Right ventricle myocardium inferior (tissue), 1 donor: ENCODE measurements at places on chromosomes 4 and X. TPM values are rescaled to one million over a fixed set of nuclear protein-coding genes. Genes with fewer than 3 reads are reported as not detected.

The RAB39B gene
- 0.22 TPM for total RNA-seq

The NEUROG2 gene
- not detected for total RNA-seq

The BCLAF3 gene
- total RNA-seq = 5.5 TPM

The PDGFRA gene
- total RNA-seq = 38.5 TPM

DNA sequence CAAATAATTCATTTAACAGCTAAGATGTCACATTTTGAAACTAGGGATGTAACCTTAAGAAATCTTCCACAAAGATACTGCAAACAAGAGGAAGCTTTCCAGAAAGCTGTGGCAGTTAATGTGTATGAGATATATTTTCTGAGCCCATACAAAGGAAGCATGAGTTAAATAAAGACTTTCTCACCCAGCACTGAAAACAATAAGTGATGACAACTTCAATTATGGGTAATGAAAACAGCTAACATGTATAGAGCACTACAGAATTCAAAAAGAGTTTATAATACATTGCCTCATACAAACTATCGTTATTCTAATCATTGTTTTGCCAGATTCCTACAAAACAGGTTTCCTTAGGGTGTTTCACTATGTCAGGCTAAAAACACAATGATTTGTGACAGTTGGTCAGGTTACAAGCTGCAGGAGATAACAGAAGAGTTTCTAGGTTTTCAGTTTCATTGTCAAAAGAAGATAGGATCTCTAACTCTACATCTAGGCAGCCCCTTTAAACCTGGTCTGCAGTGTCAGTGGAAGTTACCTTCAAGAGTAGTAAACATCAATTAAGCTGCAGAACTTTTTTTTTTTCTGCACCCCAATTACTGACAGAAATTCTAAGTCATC, 618.1 kb upstream of the ADGRL3 start:
- no peak for DNase-seq

DNA sequence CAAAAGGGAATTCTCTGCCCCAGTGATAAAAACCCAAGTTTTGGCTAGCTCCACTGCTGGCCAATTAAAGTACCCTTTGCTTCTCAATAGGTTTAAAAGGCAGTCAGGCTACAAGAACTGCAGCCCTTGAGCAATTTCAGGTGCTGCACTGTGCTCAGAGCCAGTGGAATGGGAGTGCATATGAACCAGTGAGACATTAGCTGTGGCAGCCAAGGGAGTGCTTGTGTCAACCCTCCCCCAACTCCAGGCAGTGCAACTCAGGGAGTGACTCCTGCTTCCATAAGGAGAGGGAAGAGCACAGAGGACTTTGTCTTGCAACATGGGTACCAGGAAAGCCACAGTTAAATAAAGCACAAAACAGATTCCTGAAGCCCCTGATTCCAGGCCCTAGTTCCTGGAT, 61.6 kb upstream of the VAMP7 start:
- DNase-seq = no peak

DNA sequence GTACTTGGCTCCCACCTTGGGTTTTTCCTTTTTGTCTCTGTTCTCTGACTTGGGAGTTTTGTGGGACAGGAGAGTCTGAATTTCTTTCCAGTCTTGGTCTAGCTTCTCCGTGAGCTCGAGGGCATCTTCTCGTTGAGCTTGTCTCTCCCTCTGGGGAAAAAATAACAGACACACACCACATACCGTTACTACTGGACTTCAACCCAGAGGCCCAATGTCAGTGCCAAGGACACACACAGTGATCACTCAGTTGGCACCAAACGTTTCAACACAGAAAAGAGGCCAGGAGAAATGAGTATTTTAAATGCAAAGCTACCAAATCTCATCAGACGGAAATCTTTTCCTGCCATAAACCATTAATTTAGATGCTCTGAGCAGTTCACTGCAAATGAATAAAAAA, 9.7 kb downstream of the NOP14 start:
- DNase-seq = no peak

DNA sequence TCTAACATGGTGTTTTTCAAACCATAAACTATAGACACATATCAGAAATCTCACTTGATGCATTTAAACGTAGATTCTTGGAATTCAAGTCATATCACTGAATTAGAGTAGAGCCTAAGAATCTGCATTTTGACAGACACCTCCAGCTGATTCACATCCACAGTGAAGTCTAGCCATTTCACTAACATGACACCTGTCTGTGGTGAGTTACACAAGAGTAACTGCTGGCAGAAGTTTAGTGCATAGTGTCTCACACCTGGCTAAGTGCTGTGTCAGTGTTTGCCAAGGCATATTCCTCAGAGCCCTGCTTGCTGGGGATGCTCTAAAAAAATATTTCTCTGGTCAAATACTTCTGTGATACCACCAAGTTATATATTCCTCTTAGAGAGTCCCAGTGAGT, 237.5 kb upstream of the DIAPH2 start:
- no peak for DNase-seq

DNA sequence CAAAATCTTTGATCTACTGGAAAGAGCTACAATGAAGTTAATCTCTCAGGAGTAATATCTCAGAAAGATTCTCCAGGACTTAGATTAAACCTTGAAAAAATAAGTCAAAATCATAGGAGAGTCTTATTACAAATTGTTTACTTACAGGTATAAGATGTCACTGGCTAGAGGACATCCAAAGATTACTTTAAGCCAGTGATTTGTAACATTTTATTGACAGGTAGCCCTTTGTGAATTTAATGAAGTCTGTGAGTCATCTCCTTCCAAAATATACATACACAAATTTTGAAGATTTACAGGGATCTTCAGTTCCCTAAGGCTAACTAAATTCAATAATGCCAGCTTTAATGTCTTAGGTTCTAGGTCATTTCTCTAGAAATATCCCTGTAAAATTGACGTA, 359.7 kb downstream of the EPHA5 start:
- no peak for DNase-seq

- DNase-seq = no peak
Observed at GRCh38 chrX:19642241-19643109, 127.2 kb upstream of the MAP3K15 start.

GRCh38 chrX:50815120-50815519, 1.1 kb upstream of the SHROOM4 start:
- DNase-seq = no peak

DNA sequence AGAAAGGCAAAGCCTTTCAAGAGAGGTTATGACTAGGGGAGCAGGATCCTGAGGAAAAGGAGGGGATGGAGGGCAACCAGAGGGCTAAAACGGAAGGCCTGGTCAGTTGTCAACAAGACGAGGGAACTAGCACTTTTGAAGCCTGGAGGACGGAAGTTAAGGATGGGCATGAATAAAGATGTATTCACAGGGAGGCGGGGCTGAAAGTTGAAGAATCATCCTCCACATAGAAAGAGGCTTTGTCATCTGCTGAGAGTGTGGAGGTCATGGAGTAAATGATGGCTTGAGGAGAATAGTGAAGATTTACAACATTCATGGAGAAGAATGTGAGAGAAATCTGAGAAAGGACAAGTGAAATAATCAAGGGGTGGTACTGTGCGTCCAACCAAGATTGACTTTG, 137.5 kb downstream of the MAGEB17 start:
- DNase-seq = no peak

DNA sequence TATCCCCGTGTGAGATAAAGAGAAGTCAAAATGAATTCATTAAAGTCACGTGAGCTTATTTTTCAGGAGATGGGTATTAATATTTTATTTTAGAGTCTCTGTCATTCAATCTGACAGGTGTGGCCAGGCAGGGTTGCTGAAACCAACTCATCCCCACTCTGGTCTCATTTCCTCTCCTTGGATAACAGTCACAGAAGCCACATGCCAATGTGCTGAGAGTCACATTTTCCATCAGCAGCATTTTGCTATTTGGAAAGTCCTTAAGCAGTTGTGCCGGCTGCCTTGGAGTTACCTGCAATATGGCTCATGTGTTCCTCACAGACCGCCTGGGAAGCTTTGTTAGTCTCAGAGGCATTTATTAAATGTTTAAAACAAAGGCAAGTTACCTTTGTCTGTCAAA, 302.3 kb downstream of the DCHS2 start:
- no peak for DNase-seq
